ENCODE measurements at places on chromosomes 6 and 20. TPM values are rescaled to one million over a fixed set of nuclear protein-coding genes. Genes with fewer than 3 reads are reported as not detected.

The ME1 gene
- 22.9 TPM for total RNA-seq

The DNMT3B gene
- total RNA-seq: 1.3 TPM

The SIRPD gene
- total RNA-seq: not detected

The FOXF2 gene
- not detected for total RNA-seq

The GGT7 gene
- total RNA-seq: 22.2 TPM

DNA sequence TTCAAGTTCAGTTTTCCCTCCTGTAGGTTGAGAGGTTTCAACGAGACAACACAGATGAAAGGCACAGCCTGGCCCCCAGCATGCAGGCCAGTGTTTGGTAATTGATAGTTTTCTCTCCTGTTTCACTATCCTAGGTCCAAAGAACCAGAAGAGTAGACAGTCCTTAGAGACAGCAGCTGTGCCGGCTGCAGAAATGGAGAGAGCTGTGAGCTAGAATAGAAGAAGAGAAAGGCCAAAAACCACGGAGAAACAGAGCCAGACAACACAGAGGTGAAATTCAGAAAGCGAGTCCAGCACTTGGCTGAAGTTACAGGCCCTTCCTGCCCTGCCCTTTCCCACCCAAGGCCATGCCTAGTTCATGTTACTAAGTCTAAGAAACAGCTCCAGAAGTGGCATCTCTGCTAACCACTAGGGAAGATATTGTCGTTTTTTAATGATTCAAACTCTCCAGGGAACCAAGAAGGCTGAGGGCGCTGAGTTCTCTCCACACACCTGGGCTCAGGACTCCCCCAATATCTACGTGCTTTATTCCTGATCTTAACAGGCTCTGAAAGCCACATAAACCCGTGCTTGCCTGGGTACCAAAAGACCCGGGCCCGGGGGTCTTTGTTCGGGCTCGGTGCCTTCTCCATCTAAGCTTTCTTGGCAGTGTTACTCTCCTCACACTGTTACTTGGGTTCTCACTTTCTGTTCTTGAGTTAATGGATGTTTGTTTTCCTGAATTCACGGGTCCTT lies 16.5 kb upstream of the RBPJL start:
- H3K36me3 ChIP-seq: no peaks in the 10 kb centered on the region
- no peak overlapping the region for H3K4me3 ChIP-seq
- H3K27ac ChIP-seq: no peak overlapping the region

DNA sequence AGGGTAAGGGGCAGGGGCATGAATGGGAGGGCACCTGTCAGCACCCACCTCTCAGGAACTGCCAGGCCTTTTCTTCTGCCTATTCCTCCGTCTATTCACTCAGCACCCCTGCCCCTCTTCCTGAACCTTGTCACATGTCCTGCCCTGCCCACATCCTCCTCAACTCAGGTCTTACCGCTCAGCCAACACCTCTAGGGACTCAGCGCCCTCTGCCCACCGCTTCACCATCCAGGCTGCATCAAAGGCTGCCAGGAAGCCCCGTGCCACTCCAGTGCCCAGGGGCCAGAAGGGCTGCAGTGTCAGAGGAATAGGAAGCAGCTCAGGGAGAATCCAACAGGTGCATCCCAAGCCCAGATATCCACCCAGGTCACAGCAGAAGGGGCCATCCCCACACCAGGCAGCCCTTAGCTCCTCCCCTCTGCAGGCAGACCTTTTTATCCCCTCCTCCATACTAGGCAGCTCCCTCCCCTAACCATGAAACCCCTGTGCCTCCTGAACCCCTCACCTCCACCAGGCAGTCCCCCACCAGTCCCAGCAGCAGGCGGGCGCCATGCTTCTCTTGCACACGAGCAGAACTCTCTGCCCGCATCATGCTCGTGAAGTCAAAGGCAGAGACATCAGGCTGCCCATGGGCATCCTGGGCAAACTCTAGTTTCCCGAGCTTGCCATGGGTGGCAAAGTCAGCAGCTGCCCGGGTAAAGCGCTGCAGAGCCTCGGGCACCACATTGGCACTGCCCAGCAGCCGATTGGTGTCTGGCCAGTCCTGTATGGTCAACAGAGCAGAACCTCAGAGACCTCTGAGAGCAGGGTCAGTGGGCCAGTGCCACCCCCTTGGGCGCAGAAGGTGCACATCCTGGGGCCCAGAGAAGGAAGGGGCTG lies 5.5 kb downstream of the MICAL1 start:
- H3K4me1 ChIP-seq: peaks cover 2% of the 10 kb centered on the region
- no peak overlapping the region for H3K4me3 ChIP-seq
- H3K36me3 ChIP-seq: peaks cover 23% of the 10 kb centered on the region
- no peak overlapping the region for H3K27ac ChIP-seq
- no peak for DNase-seq

DNA sequence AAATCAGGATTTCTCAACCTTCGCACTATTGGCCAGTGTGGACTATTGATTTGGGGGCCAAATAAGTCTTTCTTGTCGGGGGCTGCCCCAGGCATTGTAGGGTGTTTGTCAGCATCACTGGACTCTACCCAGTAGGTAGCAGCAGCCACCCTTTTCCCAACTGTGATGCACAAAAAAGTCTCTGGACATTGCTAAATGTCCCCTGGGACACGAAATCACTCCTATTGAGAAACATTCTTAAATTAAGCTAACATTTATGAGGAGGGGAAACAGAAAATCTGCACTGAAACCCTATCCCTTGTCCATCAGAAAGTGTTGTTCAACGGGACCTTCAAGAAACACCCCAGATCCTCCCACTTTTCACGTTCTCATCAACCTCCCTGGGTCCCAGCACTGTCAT lies 54.2 kb downstream of the NFATC2 start:
- no peaks in the 10 kb centered on the region for H3K27me3 ChIP-seq
- DNase-seq: no peak
- no peaks in the 10 kb centered on the region for H3K36me3 ChIP-seq
- no peak overlapping the region for H3K27ac ChIP-seq

GRCh38 chr6:85015396-85015990 lies 251.1 kb upstream of the TBX18 start:
- H3K36me3 ChIP-seq: no peaks in the 10 kb centered on the region
- no peaks in the 10 kb centered on the region for H3K4me1 ChIP-seq
- no peak overlapping the region for H3K4me3 ChIP-seq
- DNase-seq: no peak
- no peaks in the 10 kb centered on the region for H3K27me3 ChIP-seq
- H3K27ac ChIP-seq: no peak overlapping the region

DNA sequence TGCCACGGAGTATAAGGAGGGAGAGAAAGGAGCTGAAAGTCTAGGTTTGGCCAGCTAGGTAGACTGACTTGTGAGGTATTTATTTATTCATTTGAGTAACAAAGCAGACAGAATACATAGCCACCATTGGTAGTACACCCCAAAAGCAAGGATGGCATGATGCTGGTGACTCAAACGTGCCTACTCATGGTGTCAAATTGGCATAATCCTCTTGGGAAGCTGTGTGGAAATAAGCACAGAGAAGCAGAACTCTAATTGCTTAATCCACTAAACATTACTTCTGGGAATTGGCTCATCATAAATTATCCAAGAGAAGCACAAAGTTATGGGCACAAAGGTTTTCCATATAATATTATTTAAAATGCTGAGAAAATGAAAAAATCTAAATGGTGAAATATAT lies 2.5 kb downstream of the DEFB132 start:
- no peak overlapping the region for H3K4me3 ChIP-seq
- no peak overlapping the region for H3K27ac ChIP-seq
- no peaks in the 10 kb centered on the region for H3K27me3 ChIP-seq
- no peak for DNase-seq

DNA sequence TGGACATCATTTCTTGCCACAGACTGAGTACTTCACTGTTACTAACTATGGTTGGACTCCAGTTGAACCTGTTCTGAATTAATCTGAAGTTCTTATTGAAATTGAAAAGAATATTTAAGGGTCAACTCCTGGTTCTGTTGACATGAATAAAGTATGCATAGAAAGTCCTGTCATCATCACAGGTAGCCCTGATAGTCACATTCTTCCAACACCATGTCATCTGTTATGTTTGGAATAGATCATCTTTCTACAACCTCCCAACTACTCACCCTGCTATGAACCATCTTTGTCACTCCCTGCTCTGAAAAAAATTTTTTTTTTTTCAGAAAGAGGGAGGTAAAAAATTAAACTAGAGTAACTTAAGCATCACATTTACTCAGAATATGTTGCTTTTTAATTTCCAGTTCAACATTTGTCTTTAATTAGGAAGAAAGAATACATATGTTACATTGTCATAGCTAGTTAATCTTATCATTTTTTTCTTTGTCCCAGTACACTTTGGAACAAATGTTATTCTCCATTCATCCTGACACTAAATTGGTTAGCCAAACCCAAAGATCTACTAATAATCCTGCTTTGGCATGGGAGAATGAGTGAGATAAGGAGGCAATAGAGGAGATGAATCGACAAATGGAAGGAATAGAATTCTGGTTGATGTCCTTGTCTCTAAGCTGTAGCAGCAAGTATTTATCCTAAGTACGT lies 775.1 kb upstream of the NRSN1 start:
- no peaks in the 10 kb centered on the region for H3K4me1 ChIP-seq
- no peaks in the 10 kb centered on the region for H3K27me3 ChIP-seq
- H3K27ac ChIP-seq: no peak overlapping the region
- no peaks in the 10 kb centered on the region for H3K36me3 ChIP-seq
- H3K4me3 ChIP-seq: no peak overlapping the region

GRCh38 chr6:163373240-163373639 lies 41.3 kb upstream of the QKI start:
- H3K36me3 ChIP-seq: no peaks in the 10 kb centered on the region
- no peaks in the 10 kb centered on the region for H3K4me1 ChIP-seq
- no peaks in the 10 kb centered on the region for H3K27me3 ChIP-seq
- H3K4me3 ChIP-seq: no peak overlapping the region
- no peak for DNase-seq
- H3K27ac ChIP-seq: no peak overlapping the region

- H3K27ac ChIP-seq: no peak overlapping the region
- no peaks in the 10 kb centered on the region for H3K36me3 ChIP-seq
- no peak for DNase-seq
- peak overlapping the region; percentile 47 for H3K4me3 ChIP-seq
- H3K4me1 ChIP-seq: no peaks in the 10 kb centered on the region
- no peaks in the 10 kb centered on the region for H3K27me3 ChIP-seq
Measured at GRCh38 chr6:106026748-106027715, 59.1 kb upstream of the PRDM1 start.

GRCh38 chr6:45922728-45923351 lies 92.8 kb downstream of the CLIC5 start:
- H3K4me3 ChIP-seq: no peak overlapping the region
- no peaks in the 10 kb centered on the region for H3K4me1 ChIP-seq
- no peaks in the 10 kb centered on the region for H3K36me3 ChIP-seq
- H3K27me3 ChIP-seq: no peaks in the 10 kb centered on the region

GRCh38 chr6:89775150-89775549 lies 44.4 kb downstream of the MDN1 start:
- H3K36me3 ChIP-seq: peaks cover 21% of the 10 kb centered on the region
- DNase-seq: no peak
- no peaks in the 10 kb centered on the region for H3K27me3 ChIP-seq
- no peaks in the 10 kb centered on the region for H3K4me1 ChIP-seq
- H3K27ac ChIP-seq: no peak overlapping the region

GRCh38 chr20:33554914-33555420 lies 65.1 kb downstream of the CBFA2T2 start:
- DNase-seq: no peak
- no peaks in the 10 kb centered on the region for H3K27me3 ChIP-seq
- peak overlapping the region; percentile 31 for H3K27ac ChIP-seq
- peak overlapping the region; percentile 47 for H3K4me3 ChIP-seq
- H3K36me3 ChIP-seq: no peaks in the 10 kb centered on the region

DNA sequence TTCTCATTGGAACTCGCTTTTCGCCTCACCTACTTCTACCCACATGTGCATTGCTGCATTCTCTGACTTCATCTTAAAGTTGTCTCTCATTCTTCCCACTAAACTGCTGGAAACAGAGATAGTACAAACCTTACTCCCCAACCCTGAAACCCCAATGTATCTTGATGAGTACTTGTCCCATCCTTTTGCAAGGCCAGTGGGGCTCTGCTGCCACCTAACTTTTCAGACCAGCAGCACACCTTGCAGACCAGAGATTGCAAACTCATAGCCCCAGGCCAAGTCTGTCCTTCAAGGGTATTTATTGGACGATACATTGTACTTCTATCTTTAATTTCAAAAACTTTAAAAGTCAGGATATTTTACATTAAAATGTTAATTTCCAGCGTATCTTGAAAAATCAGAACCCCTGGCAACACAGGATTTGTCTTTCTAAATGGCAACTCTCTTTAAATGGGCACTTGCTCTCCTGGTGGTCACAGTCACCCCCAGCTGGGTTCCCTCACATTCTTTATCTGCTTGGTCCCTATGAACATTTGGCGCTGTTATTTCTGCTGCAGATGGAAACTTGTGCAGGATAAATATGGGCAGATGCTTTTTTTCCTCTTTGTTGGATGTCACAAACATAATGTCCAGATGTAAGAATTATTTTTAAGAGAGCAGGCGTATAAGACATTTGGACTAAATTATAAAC lies 83.9 kb downstream of the SOD2 start:
- H3K27ac ChIP-seq: no peak overlapping the region
- no peaks in the 10 kb centered on the region for H3K27me3 ChIP-seq
- no peak overlapping the region for H3K4me3 ChIP-seq
- no peaks in the 10 kb centered on the region for H3K36me3 ChIP-seq

DNA sequence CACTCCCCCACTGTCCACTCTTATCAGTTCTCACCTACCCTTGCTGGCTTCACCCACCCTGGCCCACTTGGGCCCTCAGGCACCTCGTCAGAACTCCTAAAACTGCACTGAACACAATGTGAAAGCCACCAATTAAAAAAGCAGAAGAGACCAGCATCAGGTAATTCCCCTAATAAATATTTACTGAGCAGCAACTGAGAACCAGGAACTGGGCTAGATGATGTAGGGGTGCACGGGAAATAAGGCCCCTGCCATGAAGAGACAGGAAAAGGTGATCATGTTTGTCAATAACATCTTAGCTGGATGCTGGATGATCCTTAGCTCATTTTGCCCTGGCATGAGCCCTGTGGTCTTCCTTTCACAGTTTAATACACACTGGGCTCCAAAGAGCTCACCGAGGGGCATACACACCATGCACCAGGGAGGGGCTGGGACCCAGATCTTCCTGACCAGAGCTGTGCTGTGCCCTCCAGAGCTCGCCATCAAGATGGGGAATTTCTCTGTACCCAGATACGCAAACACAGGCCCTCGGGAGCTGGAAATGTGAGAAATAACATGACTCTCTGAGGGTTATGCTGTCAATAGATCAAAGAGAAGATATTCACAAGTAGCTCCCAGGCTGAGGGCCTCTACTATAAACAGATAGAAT lies 113.6 kb upstream of the SLC22A16 start:
- H3K27me3 ChIP-seq: no peaks in the 10 kb centered on the region
- no peak overlapping the region for H3K4me3 ChIP-seq
- no peaks in the 10 kb centered on the region for H3K36me3 ChIP-seq
- H3K4me1 ChIP-seq: no peaks in the 10 kb centered on the region
- H3K27ac ChIP-seq: no peak overlapping the region

- no peaks in the 10 kb centered on the region for H3K36me3 ChIP-seq
- no peaks in the 10 kb centered on the region for H3K27me3 ChIP-seq
- peak; percentile 17 for DNase-seq
- H3K4me3 ChIP-seq: peak within 1 kb of the TSS; percentile 97
Measured at GRCh38 chr6:17392978-17393891, at the start of gene CAP2. TSS of gene CAP2 (plus strand) at chr6:17393595. CDS start at chr6:17421556, 27,961 bp downstream.

DNA sequence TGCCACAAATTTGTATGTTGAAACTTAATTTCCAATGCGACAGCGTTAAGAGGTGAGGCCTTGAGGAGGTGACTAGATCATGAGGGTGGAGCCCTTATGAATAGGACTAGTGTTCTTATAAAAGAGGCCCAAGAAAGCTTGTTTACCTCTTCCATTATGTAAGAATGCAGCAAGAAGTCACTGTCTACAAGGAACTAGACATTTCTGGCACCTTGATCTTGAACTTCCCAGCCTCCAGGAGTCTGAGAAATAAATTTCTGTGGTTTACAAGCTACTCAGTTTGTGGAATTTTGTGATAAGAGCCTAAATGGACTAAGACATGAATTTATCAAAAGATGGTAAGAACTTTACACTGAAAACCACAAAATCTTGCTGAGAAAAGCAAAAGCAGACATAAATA lies 173.6 kb upstream of the SGK1 start:
- no peaks in the 10 kb centered on the region for H3K4me1 ChIP-seq
- no peak overlapping the region for H3K27ac ChIP-seq
- no peak for DNase-seq
- H3K27me3 ChIP-seq: no peaks in the 10 kb centered on the region
